Mucosa of descending colon (tissue), 3 donors: ENCODE measurements at places on chromosomes 12 and 14. TPM values are rescaled to one million over a fixed set of nuclear protein-coding genes. Genes with fewer than 3 reads are reported as not detected.

DNA sequence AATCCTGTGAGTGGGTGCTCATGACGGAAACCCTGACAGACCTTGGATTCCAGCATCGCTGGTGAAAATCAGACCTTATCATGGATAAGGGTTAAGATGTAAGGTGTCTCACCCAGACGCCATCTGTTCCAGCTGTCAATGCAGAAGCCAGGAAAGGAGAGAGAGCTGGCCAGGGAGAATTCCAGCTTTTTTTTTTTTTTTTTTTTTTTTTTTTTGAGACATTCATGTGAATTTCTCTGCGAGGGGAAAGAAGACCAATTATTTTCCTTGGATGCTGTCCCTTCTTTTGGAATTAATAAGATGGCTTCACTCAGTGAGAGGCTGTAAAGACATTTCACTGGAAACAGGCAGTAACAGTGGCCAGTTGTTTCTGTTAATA, 1.8 kb downstream of the TRAF3 start:
- no peak for DNase-seq

GRCh38 chr14:55607386-55607785, 27.4 kb downstream of the KTN1 start:
- DNase-seq = no peak

- DNase-seq = peak; percentile 40
These were observed 120.3 kb upstream of the SOX5 start for GRCh38 chr12:24069532-24070395.

DNA sequence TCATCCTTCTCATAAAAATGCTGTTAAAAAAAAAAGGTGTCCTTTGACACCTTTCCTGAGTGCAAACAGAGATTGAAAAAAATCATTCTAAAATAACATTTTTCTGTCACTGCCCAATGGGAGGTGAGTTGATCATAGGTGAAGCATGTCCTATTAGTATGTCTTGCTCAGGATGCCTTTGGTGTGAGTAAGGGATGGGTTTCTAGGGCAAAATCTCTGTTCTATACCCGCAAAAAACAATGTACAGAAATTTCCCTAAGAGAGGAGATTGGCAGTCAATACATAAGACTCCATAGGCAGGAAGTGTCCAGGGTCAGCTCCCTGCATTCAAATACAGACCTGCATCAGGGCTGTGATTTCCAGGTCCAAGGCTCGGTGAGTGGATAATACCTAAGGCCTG, 195.2 kb downstream of the DAD1 start:
- no peak for DNase-seq

GRCh38 chr12:45907955-45908354, 82.4 kb downstream of the SCAF11 start:
- no peak for DNase-seq

DNA sequence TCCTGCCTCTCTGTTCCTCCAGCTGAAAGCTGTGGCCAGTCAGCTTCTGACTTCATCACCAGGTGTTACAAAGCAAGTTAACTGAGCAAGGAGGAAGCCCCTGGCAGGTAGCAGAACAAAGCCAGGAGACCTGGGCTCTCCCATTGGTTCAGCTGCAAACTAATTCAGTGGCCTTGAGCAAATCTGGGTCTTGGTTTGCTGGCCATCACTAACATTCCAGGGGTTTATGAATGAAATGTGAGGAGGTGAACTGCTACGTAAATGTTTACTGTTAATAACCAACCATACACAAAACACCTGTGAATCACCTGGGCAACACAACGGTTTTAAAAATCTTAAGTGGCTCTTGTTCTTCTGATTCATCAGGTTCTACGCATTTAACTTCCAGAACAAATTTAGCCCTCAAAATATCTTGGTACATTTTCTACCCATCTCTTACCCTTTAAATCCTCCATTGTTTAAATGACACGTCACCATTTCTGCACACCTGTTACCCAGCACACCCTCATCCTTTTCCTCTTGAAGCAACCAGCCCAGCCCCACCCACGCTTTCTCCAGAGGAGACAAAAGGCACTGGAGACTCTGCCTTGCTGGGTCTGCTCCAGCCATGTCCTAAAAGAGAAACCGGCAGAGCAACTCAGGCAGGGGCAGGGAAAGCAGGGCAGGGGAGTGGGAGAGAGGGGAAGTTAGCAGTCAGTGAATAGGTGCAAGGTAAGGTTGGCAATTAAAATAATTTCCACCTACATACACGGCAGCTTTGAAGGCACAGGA, 49.3 kb upstream of the TSPAN11 start:
- no peak for DNase-seq

- DNase-seq = no peak
These were observed 474.7 kb downstream of the SLC16A7 start for GRCh38 chr12:60070552-60070951.

DNA sequence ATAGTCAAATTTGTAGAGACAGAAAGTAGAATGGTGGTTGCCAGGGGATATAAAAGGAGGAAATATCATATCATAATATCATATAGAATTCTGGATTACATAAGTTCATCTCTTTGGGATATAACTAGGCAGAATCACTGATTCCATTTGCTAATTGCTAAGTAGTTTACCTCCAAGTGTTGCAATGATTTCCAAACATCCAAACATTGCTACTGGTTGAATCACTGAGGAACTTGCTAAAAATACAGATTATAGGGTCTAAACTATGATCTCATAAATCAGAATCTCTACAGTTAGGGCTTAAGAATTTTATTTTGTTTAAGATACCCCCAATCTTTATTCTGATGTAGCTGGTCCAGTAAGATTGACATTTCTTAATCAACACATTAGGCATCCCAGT, 16.1 kb upstream of the TAS2R42 start:
- DNase-seq = no peak

DNA sequence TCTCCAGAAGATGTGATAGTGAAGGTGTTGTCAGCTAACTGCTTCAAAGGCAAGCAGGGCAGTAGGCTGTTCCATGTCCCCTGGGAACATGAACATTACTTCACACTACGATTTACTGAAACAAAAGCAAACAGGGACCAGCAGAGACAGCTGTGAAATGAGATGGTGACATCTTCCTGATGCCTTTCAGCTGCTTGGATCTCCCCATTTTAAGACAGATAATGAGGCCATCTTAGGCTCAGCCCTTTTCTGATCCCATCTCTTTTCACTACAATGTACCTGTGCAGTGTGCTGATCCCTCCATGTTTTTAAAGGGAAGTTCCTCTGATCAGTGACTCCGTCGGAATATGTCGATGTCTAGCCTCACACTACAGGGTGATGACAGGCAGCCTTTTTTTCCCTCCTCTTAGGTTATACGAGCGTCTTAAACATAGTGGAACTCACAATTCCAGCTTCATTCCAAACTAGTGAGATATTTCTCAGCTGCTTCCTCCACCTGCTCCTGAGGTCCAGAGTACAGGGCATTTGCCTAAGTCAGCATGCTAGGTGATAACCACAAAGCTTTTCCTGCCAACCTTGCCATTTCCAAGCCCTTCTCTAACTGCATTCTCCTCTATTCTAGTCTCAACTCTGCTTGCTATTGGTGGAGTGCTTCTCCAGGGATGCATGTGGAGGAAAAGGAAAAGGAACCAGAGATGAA, 87.6 kb upstream of the EGLN3 start:
- no peak for DNase-seq

DNA sequence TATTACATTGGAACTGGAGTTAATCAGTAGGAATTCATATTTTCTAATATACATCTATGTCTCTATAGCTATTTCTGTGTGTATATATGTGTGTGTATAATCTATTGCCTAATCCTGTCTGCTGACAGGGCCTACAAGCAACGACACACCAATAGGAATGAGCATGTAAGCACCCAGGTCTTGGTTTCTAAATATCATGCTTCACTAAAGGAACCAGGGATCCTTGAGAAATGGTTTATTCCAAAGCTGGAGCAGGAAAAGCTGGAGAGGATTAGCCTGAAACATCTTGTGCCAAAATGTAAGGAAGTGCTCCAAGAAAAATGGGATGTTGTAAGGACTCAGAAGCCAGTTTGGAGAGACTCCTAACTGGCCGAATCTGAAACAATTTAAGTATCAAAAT, 29.3 kb upstream of the LGALS3 start:
- DNase-seq = no peak

- no peak for DNase-seq
These were observed 3.6 kb upstream of the WSB2 start for GRCh38 chr12:118064608-118065007.

- DNase-seq = no peak
These were observed 15.3 kb downstream of the TNFAIP2 start for GRCh38 chr14:103138301-103139131.

- DNase-seq = no peak
These were observed 7.9 kb downstream of the ABCB9 start for GRCh38 chr12:122958198-122958888.

GRCh38 chr12:57441846-57442427, 7.4 kb downstream of the INHBC start:
- DNase-seq = no peak

GRCh38 chr14:103275000-103275399, 59.0 kb upstream of the EIF5 start:
- DNase-seq = no peak

DNA sequence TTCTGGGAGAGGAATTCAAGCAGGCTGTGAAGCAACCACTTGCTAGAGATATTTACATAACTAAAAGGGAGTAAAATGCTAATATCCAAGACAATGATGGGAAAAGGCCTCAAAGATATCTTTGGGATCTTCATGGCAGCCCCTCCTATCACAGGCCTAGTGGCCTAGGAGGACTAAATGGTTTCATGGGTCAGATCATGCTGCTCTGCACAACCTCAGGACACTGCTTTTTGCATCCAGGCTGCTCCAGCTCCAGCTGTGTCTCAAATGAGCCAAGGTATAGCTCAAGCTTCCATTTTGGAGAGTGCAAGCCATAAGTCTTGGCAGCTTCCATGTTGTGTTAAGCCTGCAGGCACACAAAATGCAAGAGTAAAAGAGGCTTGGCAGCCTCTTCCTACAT, 195.6 kb upstream of the SSTR1 start:
- no peak for DNase-seq

GRCh38 chr12:101490286-101490920, 15.3 kb downstream of the SPIC start:
- DNase-seq = peak; percentile 45

DNA sequence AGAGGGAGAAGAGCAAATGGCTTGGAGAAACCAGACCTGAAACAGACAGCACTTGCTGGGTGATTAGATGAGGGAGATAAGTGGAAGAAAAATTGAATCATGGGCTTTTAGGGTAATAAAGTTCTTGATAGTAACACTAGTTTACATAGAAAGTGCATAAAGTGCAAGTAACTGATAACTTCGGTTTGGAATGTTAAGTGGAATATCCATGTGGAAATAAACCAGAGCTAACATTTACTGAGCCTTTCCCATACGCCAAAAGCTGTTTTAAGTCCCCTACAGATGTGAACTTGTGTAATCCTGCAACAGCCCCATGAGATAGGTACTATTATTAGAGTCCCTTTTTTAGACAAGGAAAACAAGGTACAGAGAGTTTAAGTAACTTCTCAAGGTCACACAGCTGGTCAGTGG, 77.1 kb upstream of the NUDT4 start:
- no peak for DNase-seq

DNA sequence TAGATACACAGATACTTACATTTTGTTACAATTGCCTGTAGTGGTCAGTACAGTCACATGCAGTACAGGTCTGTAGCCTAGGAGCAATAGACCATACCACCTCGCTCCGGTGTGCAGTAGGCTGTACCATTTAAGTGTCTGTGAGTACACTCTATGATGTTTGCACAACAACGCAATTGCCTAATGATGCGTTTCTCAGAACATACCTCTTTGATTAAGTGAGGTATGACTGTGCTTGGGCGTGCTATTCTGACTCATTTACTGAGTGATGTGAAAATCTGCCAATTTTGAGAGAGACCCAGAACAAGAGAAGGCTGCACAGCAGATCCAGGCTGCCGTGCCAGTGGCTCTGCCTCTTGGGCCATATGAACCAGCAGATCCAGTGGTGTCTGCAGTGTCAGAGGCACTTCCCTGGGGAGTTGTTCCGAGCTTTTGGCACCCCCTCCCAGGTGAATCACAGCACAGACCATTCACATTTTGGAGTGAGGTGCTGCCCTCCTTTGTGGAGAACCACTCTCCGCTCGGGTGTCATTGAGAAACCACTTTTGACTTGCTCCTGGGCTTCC, 20.4 kb downstream of the DLK1 start:
- DNase-seq = no peak

DNA sequence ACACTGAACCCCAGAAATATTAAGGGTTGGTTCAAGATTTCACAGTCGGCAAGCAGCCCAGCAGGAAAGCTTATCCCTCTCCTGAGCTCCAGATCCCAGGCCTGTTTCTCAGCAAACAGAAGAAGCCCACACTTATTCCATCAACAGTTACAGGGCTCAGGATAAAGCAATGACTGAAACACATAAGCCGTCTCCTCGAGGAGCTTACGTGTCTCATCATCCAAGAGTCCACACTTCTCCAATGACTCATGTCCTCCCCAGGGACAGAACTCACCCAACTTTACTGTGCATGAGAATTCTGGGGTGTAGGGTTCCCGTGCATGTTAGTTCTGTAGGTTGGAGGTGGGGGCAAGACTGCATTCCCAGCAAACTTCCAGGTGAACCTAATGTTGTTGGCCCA, 31.2 kb downstream of the GSC start:
- DNase-seq = no peak

WNT5B gene
- total RNA-seq = 10.8 TPM

CPNE6 gene
- total RNA-seq = 2.2 TPM

DNAJC22 gene
- total RNA-seq = 6.7 TPM

RNASE9 gene
- not detected for total RNA-seq

HHIPL1 gene
- 1.1 TPM for total RNA-seq

GNB3 gene
- 0.38 TPM for total RNA-seq

OLR1 gene
- 0.63 TPM for total RNA-seq
